CD8-positive, alpha-beta T cell (primary cell): ENCODE measurements at places on chromosomes 1 and 21.
A peak's percentile ranks its signal among the peaks of the same experiment; 100 is the strongest.

- no peak for DNase-seq
Observed at GRCh38 chr1:197526736-197527371, 248.4 kb downstream of the DENND1B start.

GRCh38 chr1:22105611-22106207, 37.2 kb downstream of the WNT4 start:
- peak; percentile 63 for DNase-seq

- no peak for DNase-seq
Observed at GRCh38 chr1:219927298-219927955, 930 bp downstream of the SLC30A10 start.

DNA sequence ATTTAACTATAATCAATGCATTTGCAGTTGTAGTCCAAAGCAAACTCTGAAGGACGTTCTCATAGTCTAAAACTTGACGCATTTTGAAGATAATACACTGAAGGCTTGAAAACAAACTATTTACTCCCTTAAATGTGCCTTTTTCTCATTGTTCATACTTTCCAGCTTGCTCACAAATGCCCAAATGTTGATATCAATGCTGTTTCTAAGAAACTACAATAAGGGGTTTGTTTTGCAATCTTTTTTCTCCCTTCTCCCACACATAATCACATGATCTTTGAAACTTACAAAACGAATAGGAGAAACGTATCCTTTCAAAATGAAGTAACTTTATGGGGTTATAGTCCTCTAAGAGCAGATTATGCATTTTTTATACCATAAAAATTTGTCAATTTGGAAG, 508.7 kb downstream of the DPYD start:
- no peak for DNase-seq

- DNase-seq, result no peak
Observed at GRCh38 chr1:168608796-168609715, 32.7 kb downstream of the XCL1 start.

GRCh38 chr1:34681480-34682451, 73.1 kb upstream of the GJB5 start:
- DNase-seq, result peak; percentile 38

DNA sequence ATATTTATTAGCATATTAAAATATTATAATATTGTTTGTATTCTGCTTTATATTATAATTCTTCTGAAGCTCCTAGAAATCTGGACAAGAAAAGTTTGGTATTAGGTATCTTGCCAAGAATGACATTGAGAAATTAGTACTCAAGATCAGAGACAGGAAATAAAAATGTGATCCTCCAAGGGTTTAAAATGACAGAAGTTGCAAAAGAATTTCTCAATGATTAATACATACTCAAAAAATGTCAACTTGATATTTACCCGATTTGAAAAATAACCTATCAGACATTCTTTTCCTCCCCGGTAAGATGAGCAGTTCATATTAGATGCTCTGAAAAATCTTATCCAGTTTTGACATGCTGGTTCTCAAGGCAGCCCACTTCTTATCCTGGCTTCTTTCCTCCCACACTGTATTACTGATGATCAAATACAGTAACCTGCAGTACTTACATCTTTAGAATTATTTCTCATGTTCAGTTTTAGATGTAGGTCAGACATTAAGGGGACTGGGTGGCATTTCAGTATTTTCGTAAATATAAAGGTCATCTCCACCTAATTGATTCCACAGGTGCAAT, 55.3 kb downstream of the CACHD1 start:
- DNase-seq, result no peak

DNA sequence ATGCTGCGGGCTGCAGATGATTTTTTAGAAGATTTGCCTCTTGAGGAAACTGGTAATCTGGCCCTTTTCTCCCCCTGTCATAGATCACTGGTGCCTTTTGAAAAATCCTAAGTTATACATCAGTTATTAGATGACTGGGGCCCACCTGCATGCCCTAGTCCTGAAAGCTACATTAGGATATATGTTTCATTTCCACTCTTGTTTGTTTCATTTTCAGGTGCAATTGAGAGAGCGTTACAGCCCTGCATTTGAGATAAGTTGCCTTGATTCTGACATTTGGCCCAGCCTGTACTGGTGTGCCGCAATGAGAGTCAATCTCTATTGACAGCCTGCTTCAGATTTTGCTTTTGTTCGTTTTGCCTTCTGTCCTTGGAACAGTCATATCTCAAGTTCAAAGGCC, 8.1 kb upstream of the IFI44 start:
- DNase-seq, result no peak

GRCh38 chr1:61748566-61748965, 6.3 kb downstream of the PATJ start:
- DNase-seq, result no peak

GRCh38 chr1:244050835-244051444, at the start of gene ZBTB18:
Gene ZBTB18, plus strand, starts transcription at chr1:244051283. Its CDS starts 149 bp downstream, at chr1:244051432.
- DNase-seq, result no peak

GRCh38 chr1:82978461-82979324, 1020.2 kb downstream of the TTLL7 start:
- DNase-seq, result no peak

GRCh38 chr21:34792504-34793089, 123.8 kb downstream of the CLIC6 start:
- no peak for DNase-seq

- no peak for DNase-seq
Observed at GRCh38 chr1:156638189-156638985, 3.5 kb upstream of the BCAN start.

- peak; percentile 11 for DNase-seq
Observed at GRCh38 chr1:40185951-40186864, 25.0 kb downstream of the RLF start.

GRCh38 chr1:232754930-232755329, 50.3 kb upstream of the MAP10 start:
- no peak for DNase-seq

GRCh38 chr1:150365941-150366340, 2.0 kb downstream of the RPRD2 start:
- no peak for DNase-seq

DNA sequence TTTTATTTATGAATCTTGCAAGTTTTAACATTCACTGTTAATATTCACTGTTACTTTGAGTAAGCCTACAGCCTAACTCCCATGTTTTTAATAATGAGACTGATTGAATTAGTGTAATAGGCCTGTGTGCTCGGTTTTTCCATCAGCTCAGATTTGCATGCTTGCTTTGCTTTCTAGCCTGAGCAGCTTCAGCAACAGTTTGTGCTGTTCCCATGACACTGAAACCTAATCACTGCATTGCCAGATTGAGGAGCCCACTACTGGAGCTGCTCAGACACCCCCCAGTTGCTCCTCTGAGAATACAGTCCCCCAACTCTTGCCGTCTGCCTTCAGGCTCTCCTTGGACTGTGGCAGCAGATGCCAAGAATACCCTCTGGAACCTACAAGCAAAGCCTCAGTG, 695.4 kb downstream of the BRINP3 start:
- DNase-seq, result no peak

- no peak for DNase-seq
Observed at GRCh38 chr1:150981177-150981804, 801 bp upstream of the ANXA9 start.

GRCh38 chr1:244897476-244898254, 33.3 kb upstream of the HNRNPU start:
- DNase-seq, result no peak

DNA sequence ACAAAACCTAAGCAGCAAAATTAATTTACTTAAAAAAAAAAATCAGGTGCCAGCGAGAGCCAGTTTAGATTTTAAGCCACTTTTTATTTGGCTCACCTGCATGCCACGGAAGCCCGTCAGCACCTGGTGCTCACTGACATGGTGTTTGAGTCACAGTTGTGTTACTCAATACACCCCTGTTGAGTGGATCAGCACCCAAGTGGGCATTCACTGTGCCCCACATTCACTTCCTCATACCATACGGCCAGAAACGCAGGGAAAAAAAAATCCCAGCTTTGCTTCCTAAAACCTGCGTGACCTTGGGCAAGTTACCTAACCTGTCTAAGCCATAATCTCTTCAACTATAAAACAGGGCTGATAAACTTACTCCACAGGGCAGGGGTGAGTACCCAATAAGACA, 42.8 kb upstream of the SIM2 start:
- no peak for DNase-seq

GRCh38 chr1:23997812-23998211, 17.7 kb upstream of the SRSF10 start:
- no peak for DNase-seq

- no peak for DNase-seq
Observed at GRCh38 chr1:81366173-81366572, 434.6 kb upstream of the ADGRL2 start.

DNA sequence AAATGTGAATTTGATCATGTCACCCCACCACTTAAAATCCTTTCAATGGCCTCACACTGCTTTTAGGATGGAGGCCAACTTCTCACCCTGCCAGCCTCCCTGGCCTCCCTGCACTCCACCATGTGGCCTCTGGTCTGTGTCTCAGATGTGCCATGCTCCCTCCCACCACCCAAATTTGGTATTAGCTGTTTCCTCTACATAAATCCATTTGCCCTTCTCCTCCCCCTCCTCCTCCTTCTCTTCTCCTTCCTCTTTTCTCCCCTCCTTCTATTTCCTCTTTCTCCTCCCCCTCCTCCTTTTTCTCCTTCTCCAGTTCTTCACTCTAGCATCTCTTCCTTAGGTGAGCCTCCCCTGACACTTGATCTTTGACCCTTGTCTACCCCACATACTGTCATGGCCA, 16.7 kb upstream of the GUCA2B start:
- DNase-seq, result no peak

DNA sequence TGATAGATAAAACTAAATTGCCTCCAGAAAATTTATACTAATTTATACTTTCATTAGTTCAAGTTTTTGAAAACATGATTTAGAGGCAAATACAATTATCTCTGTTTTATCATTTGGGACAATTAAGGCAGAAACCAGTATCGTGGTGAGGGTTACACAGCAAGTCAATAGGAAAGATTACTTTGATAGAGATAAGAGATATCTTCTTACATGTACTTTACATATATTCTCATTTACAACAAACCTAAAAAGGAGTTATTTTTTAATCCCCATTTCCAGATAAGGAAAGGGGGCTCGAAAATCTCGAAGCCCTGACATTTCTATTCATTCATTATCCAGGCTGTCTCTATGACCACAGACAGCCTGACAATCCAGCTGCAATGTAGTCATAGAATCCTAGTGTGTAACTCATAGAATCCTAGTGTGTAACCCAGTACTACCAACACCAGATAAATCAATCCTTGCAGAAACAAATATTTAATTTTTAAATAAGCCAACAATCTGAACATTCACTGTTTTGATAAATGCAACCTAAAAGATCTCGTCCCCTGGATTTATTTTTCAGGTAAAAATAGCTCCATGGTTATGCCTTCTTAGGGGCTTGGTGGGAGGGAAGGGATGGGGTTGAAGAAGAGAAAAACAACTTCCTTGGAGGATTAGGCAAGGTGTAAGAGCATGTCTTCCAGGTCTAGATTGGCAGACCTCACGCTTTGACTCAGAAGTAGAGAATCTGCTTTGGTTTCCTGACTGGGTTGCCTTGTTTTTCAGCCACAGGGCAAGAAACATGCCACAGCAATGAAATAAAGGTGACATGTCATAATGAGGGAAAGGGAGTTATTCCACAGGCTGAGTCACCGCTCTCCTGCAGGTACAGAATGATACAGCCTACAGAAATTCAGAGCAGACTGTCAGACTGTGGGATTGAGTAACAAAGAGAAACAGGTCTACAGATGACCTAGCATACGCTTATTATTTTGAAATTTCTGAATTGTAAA, 45.6 kb downstream of the IRF2BP2 start:
- no peak for DNase-seq

- peak; percentile 50 for DNase-seq
Observed at GRCh38 chr21:33078907-33079582, 9.1 kb downstream of the OLIG1 start.

DNA sequence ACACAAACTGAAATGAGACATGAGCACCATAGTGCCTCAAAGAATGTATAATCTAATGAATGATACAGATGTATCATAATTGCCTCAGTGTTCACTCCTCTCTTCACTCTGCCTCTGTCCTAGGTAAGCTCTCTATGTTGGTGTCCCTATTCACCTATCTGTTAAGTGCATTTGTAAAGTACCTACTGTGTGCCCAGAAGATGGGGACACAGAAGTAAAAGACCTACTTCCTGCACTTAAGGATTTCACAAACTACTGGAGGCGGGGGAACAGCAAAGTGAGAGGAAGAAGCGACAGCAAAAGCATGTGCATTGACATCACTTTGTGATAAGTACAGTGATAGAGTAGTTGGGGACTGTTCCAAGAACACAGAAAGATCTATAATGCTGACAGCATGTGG, 18.1 kb downstream of the RD3 start:
- no peak for DNase-seq

DNA sequence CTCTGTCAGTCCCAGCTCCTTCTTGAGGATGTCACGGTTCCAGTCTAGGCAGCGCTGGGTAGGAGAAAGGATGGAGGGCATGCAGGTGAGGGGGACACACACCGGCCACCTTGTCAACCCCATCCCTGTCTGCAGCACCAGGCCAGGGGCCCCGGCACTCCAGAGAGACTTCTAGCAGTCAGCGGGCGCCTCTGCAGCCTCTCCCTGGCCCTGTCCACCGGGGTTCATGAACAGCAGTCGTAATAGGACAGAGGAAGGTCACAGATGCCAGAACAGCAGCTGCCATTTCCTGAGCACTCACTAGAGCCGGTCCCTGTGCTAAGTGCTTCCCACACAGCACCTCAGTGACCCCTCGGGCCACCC, 16.3 kb upstream of the SDHB start:
- DNase-seq, result no peak

DNA sequence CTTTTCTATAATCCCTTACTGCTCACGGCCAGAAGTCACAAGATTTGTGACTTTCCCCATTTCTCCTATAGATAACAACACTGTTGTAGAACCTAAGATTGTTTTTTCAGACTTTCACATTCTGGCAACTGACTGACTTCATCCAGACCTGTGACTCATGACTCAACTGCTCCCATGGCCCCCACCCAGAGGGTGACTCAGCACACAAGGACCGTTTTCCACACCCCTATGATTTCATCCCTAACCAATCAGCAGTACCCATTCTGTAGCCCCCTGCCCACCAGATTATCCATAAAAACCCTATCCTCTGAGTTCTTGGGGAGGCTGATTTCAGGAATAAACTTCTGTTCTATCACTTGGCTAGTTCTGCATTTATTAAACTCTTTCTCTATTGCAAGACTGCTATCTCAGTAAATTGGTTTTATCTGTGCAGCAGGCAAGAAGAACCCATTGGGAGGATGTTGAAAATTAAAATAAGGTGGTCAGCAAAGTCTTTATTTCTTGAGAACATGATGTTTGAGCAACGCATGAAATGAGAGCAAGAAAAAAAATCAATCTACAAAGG, 79.7 kb downstream of the NGF start:
- DNase-seq, result no peak

DNA sequence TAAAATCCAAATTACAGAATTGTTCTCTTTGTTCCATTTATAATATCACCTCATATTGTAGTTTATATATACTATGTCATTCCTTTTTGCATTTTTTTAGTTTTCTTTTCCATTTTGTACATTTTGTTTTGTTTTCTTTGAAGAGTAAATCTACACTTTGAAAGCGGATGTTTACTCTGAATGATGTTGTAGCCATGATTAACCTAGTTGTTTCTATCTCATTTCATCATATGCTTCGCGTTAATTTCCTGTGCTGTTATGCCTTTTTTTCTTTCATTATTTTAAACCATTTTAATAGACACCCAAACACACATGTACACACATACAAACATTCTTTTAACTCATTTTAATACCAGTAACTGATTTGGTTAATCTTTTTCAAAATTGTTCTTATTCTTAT, 5.3 kb downstream of the OR2T6 start:
- no peak for DNase-seq

GRCh38 chr1:17588048-17588871, 48.8 kb downstream of the ARHGEF10L start:
- no peak for DNase-seq
